ENCODE measurements at places on chromosomes 11 and 22. TPM values are rescaled to one million over a fixed set of nuclear protein-coding genes. Genes with fewer than 3 reads are reported as not detected.

MRGPRE gene
- total RNA-seq: not detected

PKDREJ gene
- total RNA-seq: 0.16 TPM

ANO5 gene
- 4.2 TPM for total RNA-seq

SLC1A2 gene
- total RNA-seq: 23.7 TPM

DAGLA gene
- 3.3 TPM for total RNA-seq

All from breast epithelium (tissue), 4 donors.